ENCODE measurements at places on chromosomes 16 and 17. TPM values are rescaled to one million over a fixed set of nuclear protein-coding genes. Genes with fewer than 3 reads are reported as not detected.

Gene NRN1L
- not detected for total RNA-seq

Gene ACAP1
- 375 TPM for total RNA-seq

Gene WNT9B
- not detected for total RNA-seq

Gene VMO1
- total RNA-seq, result 0.30 TPM

Gene TANC2
- total RNA-seq, result 6.6 TPM

Gene SLC13A2
- not detected for total RNA-seq

Gene PRSS36
- total RNA-seq, result 0.26 TPM

Gene CYB5B
- 158 TPM for total RNA-seq

Gene RECQL5
- 36.4 TPM for total RNA-seq

Gene SMIM36
- not detected for total RNA-seq

DNA sequence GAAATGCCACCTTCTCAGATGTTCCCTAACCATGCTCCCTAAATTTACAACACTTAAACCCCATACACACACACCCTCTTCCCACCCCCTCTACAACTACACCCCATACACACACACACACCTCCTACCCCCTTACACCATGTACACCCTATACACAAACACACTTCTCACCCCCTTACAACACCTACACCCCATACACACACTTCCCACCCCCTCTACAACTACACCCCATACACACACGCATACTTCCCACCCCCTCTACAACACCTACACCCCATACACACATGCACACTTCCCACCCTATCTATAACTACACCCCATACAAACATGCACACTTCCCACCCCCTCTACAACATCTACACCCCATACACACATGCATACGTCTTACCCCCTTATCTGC is 172.0 kb downstream of the SLC39A11 start:
- DNase-seq, result no peak

DNA sequence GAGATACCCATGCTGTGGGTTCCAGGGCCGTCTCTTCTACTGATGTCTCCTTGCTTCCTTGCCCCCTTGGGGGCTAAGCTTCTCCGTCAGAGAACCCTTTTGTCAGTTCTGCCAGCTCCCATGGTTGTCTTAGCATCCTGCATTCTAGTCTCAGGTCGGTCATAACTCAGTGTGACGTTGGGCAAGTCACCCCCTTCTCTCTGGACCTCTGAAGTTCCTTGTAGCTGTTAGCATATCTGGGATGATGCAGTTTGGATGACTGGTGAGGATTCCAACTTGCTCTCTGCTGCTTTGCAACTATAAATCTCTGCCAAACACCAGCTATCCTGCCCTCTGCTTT is 8.9 kb upstream of the MYL4 start:
- no peak for DNase-seq

DNA sequence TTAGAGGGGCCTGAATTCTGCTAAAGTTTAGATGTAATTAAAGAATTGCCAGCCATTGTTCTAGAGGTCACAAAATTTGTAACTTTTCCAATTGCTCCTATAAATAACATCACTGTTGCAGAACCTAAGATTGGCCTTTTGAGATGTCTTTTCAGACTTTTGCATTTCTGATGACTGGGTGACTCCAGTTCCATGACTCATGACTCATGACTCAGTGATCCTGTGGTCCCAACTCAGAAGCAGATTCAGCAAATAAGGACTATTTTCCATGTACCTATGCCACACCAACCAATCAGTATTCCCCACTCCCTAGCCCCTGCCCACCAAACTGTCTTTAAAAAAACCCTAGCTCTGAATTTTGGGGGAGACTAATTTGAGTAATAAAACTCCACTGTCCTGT is 740.9 kb downstream of the CDH8 start:
- no peak for DNase-seq

DNA sequence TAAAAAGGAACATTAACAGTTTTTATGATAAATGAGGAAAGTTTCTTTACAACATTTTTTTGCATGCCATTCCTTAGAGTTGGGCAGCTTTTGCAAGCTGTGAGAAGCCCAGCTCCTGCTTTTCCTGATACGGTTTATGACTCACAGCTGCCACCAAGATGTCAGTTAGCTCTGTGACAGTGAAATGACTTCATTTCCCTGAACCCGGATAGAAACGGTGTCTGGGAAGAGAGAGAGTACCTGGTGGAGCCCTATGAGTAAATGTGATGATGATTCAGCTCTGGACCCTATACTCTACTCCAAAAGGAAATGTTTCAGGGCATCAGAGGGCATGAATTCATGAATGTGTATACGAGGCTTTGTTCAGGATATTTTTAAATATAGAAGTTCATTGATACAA is 366.3 kb upstream of the HSBP1 start:
- DNase-seq, result no peak

DNA sequence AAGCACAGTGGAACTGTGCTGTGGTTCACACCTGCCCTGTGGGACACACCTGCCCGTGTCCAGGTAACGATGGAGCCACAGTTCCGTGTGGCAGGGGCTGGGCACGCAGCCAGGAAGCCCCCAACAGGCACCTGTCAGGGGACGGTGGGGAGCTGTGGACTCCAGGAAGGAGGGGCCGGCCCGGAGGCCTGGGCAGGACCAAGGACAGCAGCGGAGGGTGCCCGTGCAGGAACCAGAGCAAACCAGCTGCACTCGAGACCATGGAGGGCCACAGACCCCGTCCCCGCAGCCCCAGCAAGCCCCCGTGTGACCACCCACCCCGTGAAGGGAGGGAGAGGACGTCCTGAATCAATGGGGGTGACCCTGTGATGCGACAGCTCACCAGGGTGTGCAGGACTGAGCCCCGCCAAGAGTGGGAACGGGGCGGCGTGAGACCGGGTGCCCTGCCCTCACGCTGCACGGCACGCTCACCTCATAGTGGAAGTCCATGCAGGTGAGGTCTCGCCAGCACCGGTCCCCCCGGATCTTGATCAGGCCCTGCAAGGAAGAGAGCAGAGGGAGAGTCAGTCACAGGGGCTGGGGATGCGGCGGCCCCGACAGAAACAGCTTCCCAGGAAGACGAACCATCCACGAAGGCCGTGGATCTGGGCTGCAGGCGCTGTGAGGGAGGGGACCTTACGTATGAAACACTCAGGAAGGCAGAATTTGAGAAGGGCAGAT is 78.1 kb downstream of the LMF1 start:
- DNase-seq, result no peak

GRCh38 chr16:3800019-3800418 is 80.5 kb downstream of the CREBBP start:
- DNase-seq, result no peak

DNA sequence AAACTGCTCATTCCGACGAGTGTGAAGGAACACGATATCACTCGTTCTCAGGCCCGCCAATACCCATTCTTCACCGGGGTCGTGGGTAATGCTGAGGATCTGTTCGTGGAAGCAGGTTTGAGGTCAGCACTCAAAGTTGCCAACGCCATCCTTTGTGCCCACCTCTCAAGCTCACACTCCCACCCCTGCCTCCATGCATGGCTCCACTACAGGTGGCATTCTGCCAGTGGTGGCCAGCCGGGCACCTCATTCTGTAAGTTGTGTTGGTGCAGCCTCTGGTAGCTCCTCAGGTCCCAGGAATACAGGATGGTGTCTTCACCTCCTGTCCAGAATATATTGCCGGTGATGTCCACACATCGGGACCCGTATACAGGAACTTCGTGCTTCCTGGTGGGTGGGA is 10.7 kb downstream of the TLE7 start:
- no peak for DNase-seq

GRCh38 chr16:28291651-28292626 is at the start of gene SBK1:
Gene SBK1 (plus strand): TSS chr16:28292525. CDS start chr16:28317392, 24,867 bp downstream.
- peak; percentile 91 for DNase-seq

DNA sequence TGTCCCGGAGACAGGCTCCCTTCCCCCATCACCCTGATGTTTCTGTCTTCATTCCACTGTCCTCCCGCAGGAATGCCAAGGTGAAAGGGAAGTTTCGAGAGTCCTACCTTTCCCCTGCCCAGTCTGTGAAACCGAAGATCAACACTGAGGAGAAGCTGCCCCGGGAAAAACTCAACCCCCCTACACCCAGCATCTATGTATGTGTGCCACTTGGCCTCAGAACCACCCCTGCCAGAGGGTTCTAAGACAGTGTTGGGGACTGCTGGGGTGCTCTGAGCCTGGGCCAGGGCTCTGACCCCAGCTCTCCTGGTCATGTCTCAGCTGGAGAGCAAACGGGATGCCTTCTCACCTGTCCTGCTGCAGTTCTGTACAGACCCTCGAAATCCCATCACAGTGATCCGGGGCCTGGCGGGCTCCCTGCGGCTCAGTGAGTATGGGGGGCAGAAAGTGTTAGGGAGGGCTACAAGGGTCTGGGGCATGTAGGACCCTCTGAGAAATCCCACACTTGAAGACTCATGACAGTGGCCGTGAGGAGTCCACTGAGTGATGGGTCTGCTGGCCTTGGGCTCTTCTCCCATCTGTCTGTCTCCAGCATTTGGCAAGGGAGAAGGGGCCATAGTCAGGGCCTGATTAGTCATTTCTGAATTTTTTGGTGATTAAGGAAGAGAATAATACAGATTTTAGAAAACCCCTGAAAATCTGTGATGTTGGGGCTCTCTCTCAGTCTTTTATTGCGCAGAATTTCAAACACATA is 4.9 kb upstream of the TMEM88 start:
- DNase-seq, result no peak

- no peak for DNase-seq
Measured at GRCh38 chr16:78641433-78641832, 542.0 kb downstream of the WWOX start.

- no peak for DNase-seq
Measured at GRCh38 chr16:12589676-12590075, 214.0 kb downstream of the CPPED1 start.

DNA sequence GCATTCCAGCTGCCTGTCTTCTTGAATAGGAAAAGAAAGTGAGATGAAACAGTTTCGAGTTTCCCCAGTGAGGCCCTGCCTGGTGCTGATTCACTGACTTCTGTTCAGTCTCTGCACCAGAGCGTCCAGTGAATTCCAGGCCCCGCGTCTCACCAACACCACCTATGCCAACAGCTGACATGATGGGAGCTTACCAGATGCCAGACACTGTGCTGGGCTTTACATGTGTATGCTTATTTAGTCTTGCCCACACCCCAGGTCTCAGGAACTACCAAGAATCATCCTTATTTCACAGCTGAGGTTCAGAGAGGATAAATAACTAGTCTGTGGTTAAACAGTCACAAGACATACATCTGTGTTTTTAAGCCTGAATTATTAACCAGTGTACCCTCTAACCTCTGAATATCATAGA is 29.1 kb upstream of the IRX6 start:
- DNase-seq, result no peak

GRCh38 chr17:46886310-46886663 is 34.9 kb downstream of the WNT9B start:
- DNase-seq, result no peak

- no peak for DNase-seq
Measured at GRCh38 chr17:13885953-13886889, 183.1 kb upstream of the COX10 start.

GRCh38 chr16:66435896-66436295 is 8.8 kb downstream of the BEAN1 start:
- no peak for DNase-seq

All from activated CD4-positive, alpha-beta T cell treated with anti-CD3 and anti-CD28 coated beads for 36 hours (primary cell).